ENCODE measurements at places on chromosomes 6 and 20. TPM values are rescaled to one million over a fixed set of nuclear protein-coding genes. Genes with fewer than 3 reads are reported as not detected.

DNA sequence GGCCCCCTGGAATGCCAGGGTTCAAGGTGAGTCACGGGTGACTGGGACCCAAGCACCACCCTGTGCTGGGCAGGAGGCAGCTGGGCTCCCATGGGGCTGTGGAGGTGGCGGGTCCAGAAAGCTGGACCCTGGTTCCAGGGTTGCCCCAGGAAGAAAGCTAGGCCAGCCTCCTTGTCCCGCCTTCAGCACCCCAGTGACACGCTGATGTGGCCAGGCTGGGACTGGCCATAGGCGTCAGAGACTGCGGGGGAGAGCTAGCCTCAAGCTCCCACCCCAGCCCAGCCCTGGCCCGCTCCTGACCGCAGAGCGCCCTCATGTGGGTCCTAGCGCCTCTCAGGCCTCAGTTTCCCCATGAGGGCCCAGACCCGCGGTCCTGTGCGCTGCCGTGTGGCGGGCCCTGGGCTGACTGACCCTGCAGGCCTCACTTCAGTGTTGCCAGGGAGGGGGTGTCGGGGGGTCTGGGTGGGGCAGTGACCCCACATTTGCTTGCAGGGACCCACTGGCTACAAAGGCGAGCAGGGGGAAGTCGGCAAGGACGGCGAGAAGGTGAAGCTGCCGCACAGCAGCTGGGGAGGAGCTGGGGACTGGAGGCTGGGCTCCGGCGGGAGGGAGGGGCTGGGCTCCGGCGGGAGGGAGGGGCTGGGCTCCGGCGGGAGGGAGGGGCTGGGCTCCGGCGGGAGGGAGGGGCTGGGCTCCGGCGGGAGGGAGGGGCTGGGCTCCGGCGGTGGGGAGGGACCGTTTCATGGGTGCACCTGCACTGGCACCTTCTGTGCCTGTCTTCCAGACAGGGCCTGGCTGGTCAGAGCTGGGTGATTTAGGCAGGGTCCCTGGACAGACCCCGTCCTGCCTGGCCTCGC lies 7.9 kb downstream of the COL9A3 start:
- DNase-seq = no peak

CABLES2 gene
- 12.0 TPM for total RNA-seq

- no peak for DNase-seq
Observed at GRCh38 chr6:90874931-90875330, 288.1 kb upstream of the MAP3K7 start.

DNA sequence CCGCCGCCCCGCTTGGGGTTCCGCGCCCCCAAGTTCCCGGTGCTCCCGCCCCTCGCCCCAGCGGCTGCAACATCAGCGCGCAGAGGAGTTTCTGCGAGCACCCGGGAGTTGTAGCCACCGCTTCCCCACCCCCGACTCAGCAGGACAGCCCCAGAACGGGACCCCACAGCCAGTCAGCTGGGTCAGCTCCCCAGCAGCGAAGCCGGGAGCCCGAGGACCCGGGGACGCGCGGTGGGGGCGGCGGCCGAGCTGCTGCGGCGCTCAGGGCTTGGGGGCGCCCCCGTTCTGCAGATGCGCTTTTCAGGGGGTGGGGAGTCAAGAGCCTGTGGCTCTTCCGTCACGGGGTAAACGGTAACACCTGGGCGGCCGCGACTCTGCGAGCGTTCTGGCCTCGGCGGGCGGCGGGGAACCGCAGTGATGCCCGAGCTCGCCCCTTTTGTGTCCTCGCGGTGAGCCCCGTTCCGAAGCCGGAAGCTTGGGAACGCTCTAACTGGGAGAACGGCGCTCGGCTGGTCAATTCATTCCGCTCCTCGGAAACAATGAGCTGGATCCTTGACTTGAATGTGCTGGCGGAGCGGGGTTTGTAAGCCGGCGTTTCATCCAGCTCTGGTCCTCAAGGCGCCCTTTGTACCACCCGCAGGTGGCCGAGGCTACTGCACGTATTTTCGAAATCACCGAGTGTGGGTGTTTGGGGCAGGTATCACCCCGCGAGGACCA lies 774 bp downstream of the PLEKHG1 start:
- peak; percentile 47 for DNase-seq

GRCh38 chr20:44247586-44248409 lies 690 bp downstream of the GDAP1L1 start:
- peak; percentile 24 for DNase-seq
